ENCODE measurements at places on chromosomes 7 and 10. TPM values are rescaled to one million over a fixed set of nuclear protein-coding genes. Genes with fewer than 3 reads are reported as not detected.
A peak's percentile ranks its signal among the peaks of the same experiment; 100 is the strongest.

DNA sequence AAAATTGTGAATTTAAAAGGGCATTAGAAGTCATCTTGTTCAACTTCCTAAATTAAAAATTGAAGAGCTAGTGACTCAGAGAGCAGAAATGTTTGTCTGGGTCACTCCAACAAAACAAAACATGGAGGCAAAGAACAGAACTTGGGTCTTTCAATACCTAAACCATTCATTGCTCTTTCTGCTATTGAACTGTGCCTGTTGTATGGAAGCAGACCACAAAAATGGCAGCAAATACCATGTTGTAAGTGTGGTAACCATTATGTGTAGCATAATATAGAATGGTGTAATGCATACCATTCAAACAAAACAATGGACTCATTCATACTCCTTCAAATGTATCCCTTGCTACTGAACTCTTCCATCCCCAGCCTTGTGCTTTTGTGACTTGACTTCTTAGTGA lies 360.2 kb upstream of the NRG3 start:
- DNase-seq = no peak

DNA sequence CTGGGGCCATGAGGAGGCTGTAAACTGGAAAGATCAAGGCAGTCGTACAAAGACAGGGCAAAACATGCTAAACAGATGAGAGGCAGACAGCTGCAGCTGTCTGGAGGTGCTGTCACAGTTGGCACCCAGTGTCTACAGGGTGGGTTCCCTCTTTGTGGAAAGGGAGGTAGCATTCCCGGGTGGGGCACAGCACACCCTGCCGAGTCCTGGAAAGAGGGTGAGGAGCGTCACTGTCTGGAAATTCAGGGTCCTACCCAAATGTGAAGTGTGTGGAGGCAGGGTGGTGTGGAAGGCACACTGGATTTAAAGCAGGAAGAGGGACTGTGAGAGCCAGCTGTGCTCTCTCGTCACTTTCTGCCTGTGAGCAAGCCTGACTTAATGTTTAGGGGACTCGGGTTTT lies 356.2 kb downstream of the SDK1 start:
- DNase-seq = no peak

DNA sequence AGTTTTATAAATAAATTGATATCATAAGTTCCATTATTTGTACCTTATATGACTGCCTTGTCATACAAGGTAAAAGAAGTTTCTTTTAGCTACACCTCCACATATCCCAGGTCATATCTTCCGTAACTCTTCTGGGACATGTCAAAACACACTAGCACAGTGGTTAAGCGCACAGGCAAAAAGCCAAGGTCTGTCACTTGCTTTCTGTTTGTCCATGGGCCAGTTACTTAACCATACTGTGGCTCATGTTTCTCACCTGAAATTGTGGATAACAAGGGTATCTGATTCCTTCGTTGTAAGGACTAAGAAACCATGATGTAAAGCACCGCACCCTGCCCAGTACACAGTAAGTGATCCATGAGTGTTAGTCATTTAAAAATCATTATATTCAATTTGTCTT lies 56.2 kb downstream of the SEMA3D start:
- DNase-seq = no peak

VWDE gene
- 1.5 TPM for total RNA-seq

- DNase-seq = no peak
Measured at GRCh38 chr10:14425034-14425433, 94.3 kb upstream of the FRMD4A start.

GRCh38 chr10:121469797-121470606 lies 128.2 kb downstream of the FGFR2 start:
- DNase-seq = peak; percentile 26

DNA sequence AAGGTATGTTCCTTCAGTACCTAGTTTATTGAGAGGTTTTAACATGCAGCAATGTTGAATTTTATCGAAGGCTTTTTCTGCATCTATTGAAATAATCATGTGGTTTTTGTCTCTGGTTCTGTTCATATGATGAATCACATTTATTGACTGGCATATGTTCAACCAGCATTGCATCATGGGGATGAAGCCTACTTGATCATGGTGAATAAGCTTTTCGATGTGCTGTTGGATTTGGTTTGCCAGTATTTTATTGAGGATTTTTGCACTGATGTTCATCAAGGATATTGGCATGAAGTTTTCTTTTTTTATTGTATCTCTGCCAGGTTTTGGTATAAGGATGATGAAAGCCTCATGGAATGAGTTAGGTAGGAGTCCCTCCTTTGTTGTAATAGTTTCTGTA lies 204.0 kb upstream of the GNAI1 start:
- no peak for DNase-seq

SLC18A2 gene
- 0.37 TPM for total RNA-seq

DNA sequence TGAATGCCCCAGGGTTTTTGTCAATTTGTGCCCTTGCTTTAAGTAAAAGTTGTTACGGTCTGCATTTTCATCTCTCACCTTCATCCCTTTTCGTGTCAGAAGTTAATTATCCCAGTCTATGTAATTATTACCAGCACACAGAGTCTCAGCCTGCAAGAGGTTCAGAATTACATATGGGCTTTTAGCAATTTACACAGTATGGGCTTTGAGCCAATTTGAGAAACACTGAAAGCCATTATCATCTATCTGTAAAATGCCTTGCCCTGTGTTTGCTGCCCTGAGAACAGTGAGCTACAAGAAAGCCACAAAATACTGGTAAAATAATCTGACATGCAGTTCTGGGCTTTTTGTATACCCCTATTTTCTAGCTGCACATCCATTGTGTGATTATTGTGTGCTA lies 125.6 kb upstream of the STEAP4 start:
- DNase-seq = no peak

IFIT1 gene
- 6.8 TPM for total RNA-seq

- DNase-seq = no peak
Measured at GRCh38 chr7:96102096-96102811, 219.6 kb downstream of the SLC25A13 start.

ZSCAN25 gene
- 10.8 TPM for total RNA-seq

GRCh38 chr7:129958643-129959470 lies 6.1 kb upstream of the UBE2H start:
- DNase-seq = peak; percentile 82

ZWINT gene
- total RNA-seq = 20.7 TPM

- DNase-seq = no peak
Measured at GRCh38 chr7:69736126-69736810, 138.0 kb downstream of the AUTS2 start.

CLRN3 gene
- total RNA-seq = 155 TPM

GRCh38 chr7:35463176-35463700 lies 209.3 kb upstream of the TBX20 start:
- no peak for DNase-seq

EMX2 gene
- not detected for total RNA-seq

PDZD7 gene
- total RNA-seq = 0.78 TPM

PNLIPRP2 gene
- 10.7 TPM for total RNA-seq

- DNase-seq = peak; percentile 31
Measured at GRCh38 chr7:29806208-29806994, at the start of gene WIPF3. WIPF3 (plus strand) TSS chr7:29806508; CDS start chr7:29834725, 28,217 bp downstream.

- no peak for DNase-seq
Measured at GRCh38 chr7:47466832-47467231, 115.1 kb downstream of the TNS3 start.

- no peak for DNase-seq
Measured at GRCh38 chr7:27240015-27240731, 2.4 kb upstream of the EVX1 start.

- no peak for DNase-seq
Measured at GRCh38 chr10:78539247-78539766, 505.6 kb downstream of the RPS24 start.

DNA sequence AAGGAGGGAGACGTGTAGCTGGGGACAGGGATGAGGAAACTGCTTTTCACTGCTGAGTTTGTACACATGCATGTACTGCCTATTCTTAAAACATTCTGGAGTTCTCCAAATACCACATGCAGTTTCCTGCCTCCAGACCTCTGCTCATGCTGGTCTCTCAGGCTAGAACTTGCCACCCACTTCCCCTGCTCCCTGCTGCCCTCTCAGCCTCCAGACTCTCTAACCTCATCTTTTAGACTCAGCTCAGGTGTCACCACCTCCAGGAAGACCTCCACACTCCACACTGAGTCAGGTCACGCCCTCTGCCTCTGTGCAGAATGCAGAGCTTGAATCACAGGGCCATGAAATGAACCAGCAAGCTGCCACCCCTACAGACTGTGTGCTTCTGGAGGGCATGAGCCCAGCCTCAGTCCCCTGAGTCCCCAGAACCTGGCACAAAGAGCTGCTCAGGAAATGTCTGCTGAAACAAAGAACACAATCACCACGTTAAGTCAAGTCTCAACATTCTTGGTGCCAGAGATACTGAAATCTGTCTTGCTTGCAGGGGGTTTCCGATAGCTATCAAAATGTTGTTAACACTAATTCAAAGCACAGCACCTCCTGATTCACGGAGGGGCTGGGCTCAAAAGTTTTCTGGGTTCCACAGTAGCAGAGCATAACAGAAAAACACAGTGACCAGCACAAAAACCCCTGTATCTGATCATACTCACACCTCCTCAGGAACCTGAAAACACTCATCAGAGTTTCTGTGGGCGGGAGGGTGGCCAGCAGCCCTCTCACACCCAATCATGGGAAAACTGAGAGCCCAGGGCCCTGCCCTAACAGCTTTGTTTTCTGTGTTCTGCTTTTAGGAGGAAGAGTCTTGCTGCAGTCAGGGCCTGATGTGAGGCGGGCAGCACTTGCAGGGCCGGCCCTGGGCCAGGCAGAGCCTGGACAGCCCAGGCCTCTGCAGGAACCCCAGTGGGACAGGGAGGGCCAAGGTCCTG lies 21.1 kb downstream of the FAM53B start:
- DNase-seq = peak; percentile 67

DNA sequence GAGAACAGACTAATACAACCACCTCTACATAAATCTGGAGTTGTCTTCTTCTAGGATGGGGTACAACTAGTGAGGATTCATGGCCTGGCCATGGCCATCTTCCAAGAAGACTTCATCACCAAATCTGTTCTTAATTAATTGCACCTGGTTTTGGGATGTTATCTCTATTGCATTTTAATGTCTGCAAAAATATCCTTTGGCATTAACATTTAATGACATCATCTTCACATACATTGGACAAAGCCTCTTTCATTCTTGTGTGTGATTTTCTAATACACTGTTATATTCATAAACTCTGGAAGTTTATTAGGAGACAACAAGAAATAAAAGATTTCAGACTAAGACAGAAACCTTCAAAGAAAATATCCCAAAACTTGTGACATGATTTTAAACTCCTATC lies 124.2 kb upstream of the ABCB5 start:
- DNase-seq = no peak

DNA sequence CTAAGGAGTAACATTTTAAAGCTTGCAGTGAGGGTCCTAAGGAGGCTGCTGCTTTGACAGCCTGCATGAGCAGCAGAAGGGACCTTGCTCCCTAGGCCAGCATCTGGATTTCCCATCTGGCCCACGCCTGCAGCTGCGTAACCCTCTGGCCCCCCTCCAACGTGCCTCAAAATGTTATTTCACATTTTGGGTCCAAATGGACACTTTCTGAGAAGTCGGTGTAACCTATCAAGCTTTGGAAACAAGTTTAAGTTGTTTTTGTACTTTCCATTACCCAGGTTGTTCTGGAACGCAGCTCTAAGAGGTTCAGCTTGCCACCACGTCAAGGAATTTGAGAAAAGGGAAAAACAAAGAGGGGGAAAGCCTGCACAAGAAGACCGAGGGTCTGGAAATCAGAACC lies 338.3 kb downstream of the KCNMA1 start:
- no peak for DNase-seq

DNA sequence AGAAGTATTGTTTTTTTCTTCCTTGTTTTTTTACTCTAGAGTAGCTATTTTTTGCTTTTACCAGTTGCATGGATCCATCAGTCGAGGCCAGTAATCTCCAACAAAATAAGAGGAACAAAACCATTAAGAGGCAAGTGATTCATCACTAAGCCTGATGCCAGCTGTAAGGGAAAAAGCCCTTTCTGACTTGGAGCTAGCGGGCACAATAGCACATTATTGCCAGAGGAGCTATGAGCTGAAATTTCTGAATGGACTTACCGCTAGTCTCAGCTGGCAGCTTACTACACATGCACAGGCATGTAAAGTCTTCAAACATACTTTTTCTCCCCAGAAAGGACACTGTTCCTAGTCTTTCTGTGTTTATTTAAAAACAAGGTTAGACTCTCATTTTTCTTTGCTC lies 41.6 kb upstream of the PTPRZ1 start:
- no peak for DNase-seq

DNA sequence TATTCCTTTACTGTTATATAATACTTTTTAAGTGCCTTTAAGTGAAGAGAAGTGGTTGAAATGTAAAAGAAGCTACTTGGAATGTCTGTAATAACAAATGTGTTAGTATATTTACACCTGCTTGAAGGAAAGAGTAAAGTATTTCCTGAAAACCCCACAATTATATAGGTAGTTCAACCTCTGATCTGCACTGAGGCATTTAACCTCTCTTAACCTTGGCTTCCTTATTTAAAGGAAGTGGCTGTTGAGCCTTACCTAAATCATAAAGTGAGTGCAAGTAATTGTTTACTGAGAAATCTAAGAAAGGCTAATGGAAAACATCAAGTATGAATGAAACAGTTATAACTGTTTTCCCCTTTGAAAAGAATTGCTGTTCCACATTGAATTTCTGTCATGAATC lies 294.5 kb downstream of the ADK start:
- DNase-seq = no peak

GRCh38 chr7:128791972-128792327 lies 182 bp downstream of the CCDC136 start:
- DNase-seq = no peak

CYP2C19 gene
- total RNA-seq = 0.76 TPM

- DNase-seq = no peak
Measured at GRCh38 chr7:55187701-55188491, 169.1 kb downstream of the EGFR start.

CTAGE4 gene
- 15.2 TPM for total RNA-seq

WIPF3 gene
- 1.7 TPM for total RNA-seq

- DNase-seq = peak; percentile 26
Measured at GRCh38 chr7:14936554-14936953, 34.0 kb upstream of the DGKB start.

DNA sequence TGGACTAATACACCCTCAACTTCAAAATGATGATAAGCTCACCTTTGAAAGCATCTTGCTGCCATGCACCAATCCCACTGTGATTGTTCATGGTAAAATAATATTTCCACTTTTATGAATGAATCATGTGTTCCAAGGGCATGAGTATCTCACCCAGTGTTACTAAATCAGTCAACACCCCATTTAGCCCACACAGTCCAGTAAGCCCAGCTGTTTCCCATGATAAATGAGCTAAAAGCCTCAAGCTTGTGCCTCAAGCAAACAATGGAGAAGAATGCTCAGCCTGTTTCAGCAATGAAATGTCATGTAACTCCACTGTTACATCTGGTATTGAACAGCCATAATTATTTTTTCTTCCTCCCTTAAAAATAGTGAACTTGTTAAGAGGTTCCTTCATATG lies 442.5 kb downstream of the XPNPEP1 start:
- no peak for DNase-seq

- no peak for DNase-seq
Measured at GRCh38 chr10:12279281-12279680, 70.1 kb upstream of the CAMK1D start.

Measured in left colon (tissue), 2 donors.